ENCODE measurements at places on chromosomes 3 and 15.

GRCh38 chr15:80556694-80557367 lies 138.3 kb upstream of the ABHD17C start:
- no peak for DNase-seq

DNA sequence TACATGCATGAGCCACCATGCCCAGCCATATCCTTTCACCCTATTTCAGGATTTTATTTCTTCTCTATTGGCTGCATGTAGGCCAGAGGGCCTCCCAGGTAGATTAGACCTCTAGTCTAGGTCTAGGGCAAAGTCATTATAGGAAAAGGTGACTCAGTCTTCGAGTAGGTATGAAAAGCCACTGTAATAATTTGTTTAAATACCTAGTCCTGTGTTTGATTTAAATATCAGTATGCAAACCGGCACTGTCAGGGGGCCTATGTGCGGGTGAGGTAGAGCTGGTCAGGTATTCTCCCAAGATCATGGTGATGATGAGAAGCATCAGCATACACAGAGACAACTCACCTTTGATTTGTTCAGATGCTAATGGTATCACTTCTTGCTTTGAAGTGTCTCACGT lies 101.4 kb upstream of the UMPS start:
- DNase-seq: no peak

GRCh38 chr3:30508339-30508738 lies 98.1 kb upstream of the TGFBR2 start:
- DNase-seq: no peak

DNA sequence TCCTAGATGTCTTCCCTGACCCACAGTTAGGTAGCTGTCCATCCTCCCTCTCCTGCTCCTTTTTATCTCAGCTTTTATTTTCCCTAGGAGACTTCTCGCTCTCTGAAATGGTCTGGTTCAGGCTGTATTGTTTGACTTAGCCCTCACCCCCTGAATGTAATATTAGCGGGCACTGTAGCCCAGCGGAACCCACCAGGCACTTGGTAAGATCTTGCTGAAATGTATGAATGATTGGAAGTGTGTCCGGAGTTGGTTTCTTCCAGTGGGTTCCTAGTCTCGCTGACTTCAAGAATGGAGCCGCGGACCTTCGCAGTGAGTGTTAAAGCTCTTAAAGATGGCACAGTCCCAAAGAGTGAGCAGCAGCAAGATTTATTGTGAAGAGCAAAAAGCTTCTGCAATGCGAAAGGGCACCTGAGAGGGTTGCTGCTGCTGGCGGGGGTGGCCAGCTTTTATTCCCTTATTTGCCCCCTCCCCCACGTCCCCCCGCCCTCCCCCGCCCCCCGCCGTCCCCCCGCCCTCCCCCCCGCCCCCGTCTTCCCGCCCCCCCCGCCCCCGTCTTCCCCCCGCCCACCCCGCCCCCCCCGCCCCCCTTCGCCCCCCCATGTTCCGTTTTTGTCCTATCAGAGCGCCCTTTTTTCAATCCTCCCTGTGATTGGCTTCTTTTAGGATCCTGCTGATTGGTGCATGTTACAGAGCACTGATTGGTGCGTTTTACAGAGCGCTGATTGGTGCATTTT lies 694 bp upstream of the EEFSEC start:
- no peak for DNase-seq

- no peak for DNase-seq
These were observed 2.2 kb downstream of the LRCH3 start for GRCh38 chr3:197793247-197793646.

- DNase-seq: no peak
These were observed 20.7 kb downstream of the RAP2B start for GRCh38 chr3:153182501-153183293.

DNA sequence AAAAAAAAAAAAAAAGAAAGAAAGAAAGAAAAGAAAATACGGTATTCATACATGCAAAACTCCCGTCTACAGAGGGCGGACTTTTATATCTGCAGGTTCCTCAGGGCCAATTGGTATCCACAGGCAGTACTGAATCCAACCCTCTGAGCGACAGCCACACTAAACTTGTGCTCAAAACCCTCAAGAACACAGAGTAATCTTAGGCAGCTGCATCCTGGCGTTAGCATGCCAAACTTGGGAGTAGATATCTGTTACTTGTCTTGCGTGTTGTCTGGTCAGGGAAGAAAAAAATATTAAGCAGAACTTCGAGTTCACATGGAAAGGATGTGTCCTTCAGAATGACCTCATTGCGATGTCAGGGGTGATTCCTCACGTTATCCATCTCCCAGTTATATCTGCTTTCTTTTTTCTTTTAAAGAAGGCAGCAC lies 12.8 kb downstream of the SNAP23 start:
- no peak for DNase-seq

GRCh38 chr15:97036301-97036700 lies 705.8 kb downstream of the NR2F2 start:
- no peak for DNase-seq

DNA sequence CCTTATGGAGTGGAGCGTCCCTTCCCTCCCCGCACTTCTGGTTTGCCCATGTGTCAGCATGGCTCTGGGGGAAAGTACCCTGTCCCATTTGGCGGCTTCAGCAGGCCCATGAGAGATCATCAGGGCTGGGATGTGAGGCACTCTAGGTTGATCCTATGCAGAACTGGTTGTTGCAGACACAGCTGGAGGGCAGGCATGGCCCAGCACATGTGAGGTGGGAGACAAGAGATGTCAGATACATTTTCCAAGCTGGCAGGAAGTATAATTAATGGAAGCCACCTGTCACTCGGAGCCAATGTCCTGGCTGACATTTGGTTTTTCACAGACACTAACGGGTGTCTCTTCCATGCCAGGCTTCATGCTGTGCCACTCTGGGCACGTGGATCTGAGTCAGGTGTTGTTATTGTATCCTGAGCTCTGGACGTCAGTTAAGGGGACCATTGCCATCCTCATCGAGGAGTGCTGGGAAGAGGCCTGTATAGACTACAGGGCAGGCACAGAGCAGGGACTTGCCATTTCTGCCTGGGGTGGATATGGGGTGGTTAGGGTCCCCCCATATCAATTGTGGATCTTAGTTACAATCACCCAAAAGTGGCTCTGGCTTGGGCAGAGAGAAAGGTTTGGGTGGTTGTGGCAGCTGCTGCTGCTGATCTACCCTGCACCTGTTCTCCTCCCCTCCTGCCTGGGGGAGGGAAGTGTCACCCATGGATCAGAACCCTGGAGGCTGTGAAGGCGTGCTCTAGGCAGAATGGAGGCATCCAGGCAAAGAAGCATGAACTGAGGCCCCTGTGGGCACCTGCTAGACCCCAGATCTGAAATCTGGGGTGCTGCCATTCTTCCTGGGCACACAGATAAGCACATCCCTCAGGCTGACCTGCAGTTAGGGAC lies 140.7 kb downstream of the FBLN2 start:
- DNase-seq: no peak

DNA sequence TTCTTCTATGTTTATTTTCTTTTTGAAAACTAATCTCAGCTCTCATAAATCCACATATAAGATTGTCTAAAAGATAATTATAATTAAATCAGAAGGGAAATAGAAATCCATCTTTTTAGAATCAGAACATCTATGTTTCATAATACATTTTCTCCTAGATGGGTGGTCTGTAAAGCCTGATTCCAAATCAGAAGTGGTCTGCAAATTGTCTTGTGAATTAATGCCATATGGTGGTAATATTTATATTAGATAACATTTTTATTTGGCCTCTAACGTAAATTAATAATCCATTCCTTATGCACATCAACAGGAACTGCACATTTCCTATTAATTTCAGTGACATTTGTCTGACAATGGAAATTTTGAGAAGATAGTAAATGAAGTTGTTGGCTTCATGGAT lies 52.8 kb upstream of the TBC1D5 start:
- no peak for DNase-seq

DNA sequence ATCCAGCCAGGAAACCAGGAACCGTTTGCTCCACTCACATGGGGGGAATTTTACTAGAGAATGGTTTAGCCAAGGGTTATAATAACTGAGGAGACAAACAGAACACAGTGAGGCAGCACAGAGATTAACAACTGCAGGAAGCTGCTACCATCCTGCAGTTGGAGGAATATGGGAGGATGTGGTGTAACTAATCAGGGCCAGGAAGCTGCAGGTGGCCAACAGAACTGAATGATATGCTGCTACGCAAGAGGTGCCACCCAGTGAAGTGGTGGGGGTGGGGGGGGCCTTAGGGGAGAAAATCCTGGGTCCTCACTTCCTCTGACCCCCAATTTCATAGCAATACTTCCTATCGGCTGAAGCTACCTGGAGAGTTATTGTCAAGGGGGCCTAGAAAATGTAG lies 306.4 kb upstream of the STT3B start:
- DNase-seq: no peak
